Left lobe of liver (tissue), 2 donors: ENCODE measurements at places on chromosomes 6 and 20. TPM values are rescaled to one million over a fixed set of nuclear protein-coding genes. Genes with fewer than 3 reads are reported as not detected.

Gene ASF1A
- 10.2 TPM for total RNA-seq

Gene TREML2
- 0.08 TPM for total RNA-seq

Gene TNFRSF6B
- total RNA-seq, result 0.40 TPM

Gene UBD
- total RNA-seq, result 0.93 TPM

Gene ABHD16B
- not detected for total RNA-seq

Gene RIPPLY2
- total RNA-seq, result not detected

Gene SLC17A1
- total RNA-seq, result 8.7 TPM

Gene MYB
- total RNA-seq, result 0.18 TPM

Gene FIG4
- total RNA-seq, result 4.6 TPM

Gene GDAP1L1
- not detected for total RNA-seq

Gene METTL24
- total RNA-seq, result 0.48 TPM

Gene C6orf15
- total RNA-seq, result not detected

Gene TMEM74B
- 1.2 TPM for total RNA-seq

Gene PTCRA
- total RNA-seq, result not detected

Gene SASH1
- total RNA-seq, result 14.0 TPM

Gene MYT1
- not detected for total RNA-seq

Gene SPATA2
- 3.2 TPM for total RNA-seq

Gene MCHR2
- total RNA-seq, result not detected

Gene ZC2HC1B
- not detected for total RNA-seq

Gene BMP5
- total RNA-seq, result 0.83 TPM

Gene BANF2
- total RNA-seq, result not detected

Gene GMPR
- total RNA-seq, result 4.3 TPM

Gene ELOVL4
- total RNA-seq, result not detected

Gene STX11
- 0.75 TPM for total RNA-seq

Gene HS3ST5
- not detected for total RNA-seq

Gene SAMD10
- 3.5 TPM for total RNA-seq

Gene FAM217A
- total RNA-seq, result not detected

Gene PPP1R3G
- 0.40 TPM for total RNA-seq

Gene TMEM239
- not detected for total RNA-seq

Gene NKX2-4
- total RNA-seq, result not detected

Gene SGK2
- 81.1 TPM for total RNA-seq

Gene DSP
- 67.5 TPM for total RNA-seq

Gene KIAA1755
- 2.7 TPM for total RNA-seq

Gene CALHM4
- total RNA-seq, result not detected

Gene DEFB132
- total RNA-seq, result 0.15 TPM

Gene RXRB
- total RNA-seq, result 23.3 TPM

Gene CCN6
- not detected for total RNA-seq

Gene OCSTAMP
- total RNA-seq, result not detected

Gene LPA
- total RNA-seq, result 196 TPM

Gene SLC35D3
- not detected for total RNA-seq

Gene TSPO2
- 0.30 TPM for total RNA-seq

Gene BCAS4
- total RNA-seq, result 0.83 TPM
